DND-41 (cell line): ENCODE measurements at places on chromosomes 1 and 21.

DNA sequence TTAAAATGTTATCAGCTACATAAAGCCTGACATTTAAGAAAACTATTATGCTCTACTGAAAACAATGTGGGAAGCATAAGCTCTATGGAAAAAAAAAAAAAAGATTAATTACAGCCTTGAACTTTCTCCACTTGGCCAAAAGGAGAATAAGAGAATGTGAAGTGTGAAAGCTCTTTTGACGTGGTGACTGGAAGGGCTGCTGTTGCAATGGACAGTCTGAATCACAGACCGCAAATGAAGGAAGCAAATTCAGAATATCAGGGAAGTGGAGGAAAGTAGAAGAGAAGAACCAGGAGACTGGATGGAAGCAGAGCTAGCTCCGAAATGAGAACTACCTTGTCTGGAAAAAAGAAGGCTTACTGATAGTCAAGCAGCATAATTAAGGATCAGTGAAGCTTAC, 106.8 kb downstream of the AK5 start:
- no peaks in the 10 kb centered on the region for H3K36me3 ChIP-seq
- H3K4me1 ChIP-seq = no peaks in the 10 kb centered on the region
- no peak overlapping the region for H3K27ac ChIP-seq
- no peak for DNase-seq
- H3K4me3 ChIP-seq = no peak overlapping the region

DNA sequence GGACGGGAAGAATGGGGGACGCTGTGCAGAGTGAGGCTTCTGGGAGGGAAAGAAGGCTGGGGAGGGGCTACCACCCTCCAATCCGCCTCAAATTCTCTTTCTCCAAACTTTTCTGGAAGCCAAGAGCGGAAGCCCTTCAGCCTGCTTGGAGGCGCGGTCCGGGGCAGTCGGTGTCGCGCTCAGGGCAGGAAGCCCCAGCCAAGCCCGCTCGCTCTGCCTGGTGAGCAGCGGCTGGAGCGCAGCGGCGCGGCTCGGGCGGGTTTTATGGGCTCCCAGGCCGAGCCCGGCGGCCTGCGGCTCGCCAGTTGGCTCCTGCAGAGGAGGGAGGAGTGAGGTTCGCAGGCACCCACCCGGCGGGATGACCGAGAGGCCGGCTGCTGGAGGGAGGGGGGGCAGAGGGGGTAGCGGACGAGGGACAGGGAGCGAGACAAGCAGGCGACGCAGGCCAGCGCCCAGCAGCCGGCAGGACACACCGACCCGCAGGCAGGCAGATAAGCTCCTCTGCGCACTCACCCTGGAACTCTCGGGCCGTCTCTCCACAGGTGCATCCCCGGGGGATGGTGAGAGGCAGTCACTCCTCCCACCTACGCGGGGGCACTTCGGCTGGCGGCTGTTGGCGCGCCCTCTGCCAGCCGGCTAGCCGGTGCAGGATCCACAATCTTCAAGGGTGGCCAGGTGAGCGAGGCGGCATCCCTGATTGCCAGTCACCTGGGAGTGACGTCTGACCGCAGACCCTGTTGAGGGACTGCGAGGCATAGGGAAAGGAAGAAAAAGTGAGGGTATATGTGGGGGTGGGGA, at the start of gene AVPR1B:
AVPR1B (minus strand) TSS at position 238 of the 798 bp plus-strand sequence. CDS start 498 bp downstream, outside the sequence.
- peaks cover 36% of the 10 kb centered on the region for H3K27me3 ChIP-seq
- H3K4me1 ChIP-seq = no peaks in the 10 kb centered on the region
- no peaks in the 10 kb centered on the region for H3K36me3 ChIP-seq
- no peak within 1 kb of the TSS for H3K4me3 ChIP-seq
- H3K27ac ChIP-seq = no peak within 1 kb of the TSS

GRCh38 chr1:82273816-82274215, 473.1 kb downstream of the ADGRL2 start:
- no peaks in the 10 kb centered on the region for H3K27me3 ChIP-seq
- H3K36me3 ChIP-seq = no peaks in the 10 kb centered on the region
- no peak overlapping the region for H3K4me3 ChIP-seq
- no peak overlapping the region for H3K27ac ChIP-seq
- DNase-seq = no peak

DNA sequence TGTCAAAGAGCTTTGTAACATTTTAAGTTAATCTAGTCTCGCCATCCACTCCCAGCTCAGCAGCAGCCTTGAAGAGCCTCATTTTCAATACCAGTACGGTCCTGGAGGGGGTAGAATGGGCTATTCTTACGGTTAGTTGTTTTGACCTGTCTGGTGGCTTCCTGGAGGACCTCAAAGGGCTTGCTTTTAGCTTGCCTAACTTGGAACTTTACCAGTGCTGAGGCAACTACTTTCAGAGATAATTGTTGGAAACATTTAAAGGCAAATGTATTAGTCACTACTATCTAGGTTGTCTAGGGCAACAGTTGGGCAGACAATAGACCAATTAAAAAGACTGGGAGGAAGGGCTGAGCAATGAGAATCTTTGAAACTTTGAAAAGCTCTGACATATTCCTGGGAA, 56.0 kb downstream of the TTLL7 start:
- H3K36me3 ChIP-seq = no peaks in the 10 kb centered on the region
- H3K27ac ChIP-seq = no peak overlapping the region
- no peaks in the 10 kb centered on the region for H3K4me1 ChIP-seq
- DNase-seq = no peak
- H3K27me3 ChIP-seq = no peaks in the 10 kb centered on the region

DNA sequence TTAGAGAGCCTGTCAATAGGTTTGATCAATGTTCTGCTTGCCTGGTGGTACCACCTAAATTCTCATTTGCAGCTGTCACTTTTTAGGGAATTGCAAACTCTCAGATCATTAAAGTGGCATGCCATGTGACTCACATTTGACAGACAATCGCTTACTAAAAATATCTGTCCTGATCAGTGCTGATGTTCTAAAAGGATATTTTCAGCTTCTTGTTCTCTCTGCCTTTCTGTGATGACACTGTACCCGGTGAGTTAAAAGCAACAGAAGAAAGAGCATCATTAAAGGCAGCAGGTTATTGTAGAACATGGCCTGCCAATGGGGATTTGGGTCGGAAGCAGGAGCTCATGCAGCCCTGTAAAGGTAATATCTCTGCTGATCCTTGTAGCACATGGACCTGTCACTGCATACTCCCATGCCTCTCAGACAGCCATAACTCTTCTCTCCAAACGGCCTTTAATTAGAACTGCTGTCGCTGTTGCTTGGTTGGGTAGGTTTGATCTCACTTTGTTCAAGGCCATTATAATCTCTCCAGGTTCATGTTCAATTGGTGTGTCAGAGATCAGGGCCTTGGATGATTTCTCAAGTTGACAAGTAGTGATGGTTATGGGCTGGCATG, 441.3 kb upstream of the DEPDC1 start:
- H3K4me3 ChIP-seq = no peak overlapping the region
- no peak for DNase-seq
- no peak overlapping the region for H3K27ac ChIP-seq
- H3K27me3 ChIP-seq = no peaks in the 10 kb centered on the region
